ENCODE measurements at places on chromosomes 2 and 18.

DNA sequence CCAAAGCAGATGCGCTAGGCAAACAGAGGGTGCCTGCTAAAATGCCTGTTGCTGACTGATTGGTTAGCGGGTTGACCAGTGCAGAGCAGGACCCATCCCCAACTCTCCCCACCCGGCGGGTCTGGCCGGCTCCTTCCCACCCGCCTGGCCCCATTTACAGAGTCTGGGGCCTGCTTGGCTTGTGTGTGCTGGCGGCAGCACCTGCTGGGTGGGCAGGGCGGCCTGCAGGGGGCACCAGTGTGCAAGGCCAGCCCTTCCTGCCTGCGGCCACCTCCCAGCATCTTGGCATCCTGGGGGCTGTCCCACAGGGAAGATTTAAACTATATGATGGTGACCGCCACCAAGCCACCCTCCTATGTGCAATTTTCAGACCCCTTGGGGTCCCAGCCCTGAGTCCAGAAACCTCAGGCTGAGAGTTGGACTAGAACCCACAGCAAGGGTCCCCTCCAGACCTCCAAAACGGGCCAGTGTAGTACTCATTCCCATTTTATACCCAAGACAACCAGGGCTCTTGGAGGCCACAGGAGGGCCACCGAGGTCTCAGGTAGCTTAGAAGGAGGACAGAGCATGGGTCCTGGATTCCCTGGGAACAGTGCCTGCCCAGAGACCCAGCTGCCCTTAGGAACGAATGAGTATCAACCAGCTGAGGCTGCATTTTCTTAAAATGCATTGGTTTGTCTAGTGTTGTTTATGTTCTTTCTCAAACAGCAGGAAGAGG, 173.6 kb downstream of the SMAD7 start:
- peak; percentile 69 for DNase-seq

GRCh38 chr2:70360661-70361270, 58.9 kb upstream of the FAM136A start:
- no peak for DNase-seq

DNA sequence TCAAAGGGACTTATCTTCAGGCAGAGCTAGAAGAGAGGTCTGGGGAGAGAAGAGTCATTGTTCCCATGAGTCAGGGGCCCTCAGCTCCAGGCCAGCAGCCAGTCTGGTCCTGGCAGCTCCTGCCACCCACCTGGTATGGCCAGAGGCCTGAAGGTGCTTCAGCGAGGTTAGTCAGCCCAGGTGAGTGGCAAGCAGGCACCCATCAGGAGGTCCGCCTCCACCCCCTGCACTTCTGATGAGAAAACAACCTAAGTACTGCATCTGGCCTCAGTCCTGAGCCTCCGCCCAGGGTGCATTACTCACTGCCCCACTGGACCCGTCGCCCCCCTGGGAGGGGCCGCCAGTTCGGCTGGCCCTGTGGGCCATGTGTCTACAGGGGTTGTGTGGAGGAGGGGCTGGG, 130.2 kb downstream of the INHBB start:
- DNase-seq, result no peak

DNA sequence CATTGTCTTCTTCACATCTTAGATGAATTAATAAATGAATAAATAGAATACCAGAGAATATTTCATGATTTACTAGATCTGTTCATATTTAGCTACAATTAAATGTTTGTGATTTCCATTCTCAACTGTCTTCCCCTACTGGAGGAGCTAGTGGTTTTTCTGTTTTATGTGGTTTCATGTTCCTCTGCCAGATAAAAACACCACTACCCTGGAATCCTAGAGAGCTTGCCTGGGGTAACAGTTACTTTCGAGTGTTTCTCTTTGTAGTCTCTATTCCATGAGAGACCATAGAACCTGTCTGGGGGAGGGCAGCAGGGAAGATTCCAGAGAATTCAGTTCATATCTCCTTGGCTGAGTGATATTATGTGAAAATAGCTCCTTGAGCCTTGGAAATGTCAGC, 349.2 kb downstream of the INSIG2 start:
- DNase-seq, result no peak

DNA sequence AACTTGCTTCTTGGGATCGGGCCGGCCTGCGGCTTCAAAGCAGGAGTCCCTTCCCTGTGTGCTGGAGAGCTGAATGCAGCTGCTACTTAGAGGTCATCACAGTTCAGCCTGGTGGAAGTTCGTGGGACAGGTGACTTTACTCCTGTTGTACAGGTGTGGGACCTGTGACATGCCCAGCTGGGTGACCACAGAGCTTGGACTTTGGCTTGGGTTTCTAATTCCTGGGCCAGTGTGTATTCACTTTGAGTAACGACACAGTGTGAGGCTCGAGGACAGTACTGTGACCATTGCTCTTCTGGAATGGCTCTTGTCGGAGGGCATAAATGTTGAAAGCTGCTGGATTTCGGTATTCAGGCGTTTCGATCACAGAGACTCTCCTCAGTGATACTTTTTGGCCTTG, 114.5 kb downstream of the STPG4 start:
- DNase-seq, result no peak

DNA sequence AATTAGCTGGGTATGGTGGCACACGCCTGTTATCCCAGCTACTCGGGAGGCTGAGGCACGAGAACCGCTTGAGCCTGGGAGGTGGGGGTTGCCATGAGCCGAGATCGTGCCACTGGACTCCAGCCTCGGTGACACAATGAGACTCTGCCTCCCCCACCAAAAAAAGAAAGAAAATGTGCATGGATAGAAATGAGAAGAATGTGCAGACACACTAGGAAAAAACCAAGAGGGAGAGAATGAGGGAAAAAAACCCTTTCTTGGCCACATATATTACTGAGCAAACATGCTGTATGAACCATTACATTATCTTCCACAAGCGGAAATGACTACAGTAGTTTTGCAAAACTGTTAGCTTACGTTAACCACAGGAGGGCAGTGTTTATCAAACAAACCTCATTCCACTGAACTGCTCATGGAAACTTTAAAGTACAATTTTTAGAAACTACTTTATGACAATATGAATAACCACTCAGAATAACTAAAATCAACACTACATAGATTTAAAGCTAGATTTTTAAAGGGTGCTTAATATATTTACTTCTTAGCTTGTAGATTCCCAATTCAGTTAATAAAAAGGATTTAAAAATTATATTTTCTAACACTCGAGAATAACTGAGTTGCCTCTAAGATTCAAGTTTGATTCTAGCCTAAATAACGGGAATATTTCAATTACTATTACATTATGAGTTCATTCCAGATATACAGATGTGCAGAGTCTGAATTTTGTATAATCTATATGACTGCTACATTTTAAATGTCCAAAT, 26.4 kb downstream of the ASXL2 start:
- DNase-seq, result peak; percentile 73

GRCh38 chr18:58612315-58613055, 16.4 kb downstream of the ALPK2 start:
- DNase-seq, result no peak

DNA sequence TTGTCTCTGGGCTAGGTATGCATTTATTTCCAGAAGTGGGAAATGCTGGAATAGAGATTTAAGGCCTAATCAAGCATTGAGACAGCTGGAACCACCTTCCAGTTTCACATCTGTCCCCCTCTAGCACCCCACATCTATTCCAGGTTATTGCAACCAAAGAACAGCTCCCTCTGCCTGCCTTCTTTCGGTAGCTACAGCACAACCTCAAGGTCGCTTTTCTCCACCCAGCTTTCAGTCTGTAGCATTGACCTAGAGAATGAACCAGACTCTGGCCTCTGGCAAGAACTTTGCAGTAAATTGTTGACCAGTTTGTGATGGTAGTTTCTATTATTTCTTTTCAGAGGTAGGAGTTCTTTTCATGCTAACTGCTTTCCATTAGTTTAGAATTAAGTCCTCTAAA, 484.2 kb downstream of the DLGAP1 start:
- no peak for DNase-seq

GRCh38 chr18:2826581-2826980, 20.2 kb upstream of the EMILIN2 start:
- DNase-seq, result no peak

DNA sequence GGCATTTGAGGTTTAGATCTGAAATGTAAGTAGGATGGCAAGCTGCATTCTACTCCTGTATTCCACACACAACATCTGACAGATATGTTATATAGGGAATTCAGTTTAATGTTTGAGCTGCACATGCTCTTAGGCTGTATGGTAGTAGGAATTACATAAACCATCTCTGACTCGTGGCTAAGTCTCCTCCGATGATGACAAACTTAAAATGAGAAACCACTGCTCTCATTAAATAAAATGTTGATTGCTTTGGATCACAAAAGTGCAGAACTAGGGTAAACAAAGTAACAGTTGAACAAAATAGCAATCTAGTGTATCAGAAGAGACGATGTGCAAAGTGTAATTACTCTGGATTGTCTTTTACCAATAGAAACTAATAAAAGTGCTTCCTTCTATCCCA, 50.1 kb upstream of the WDR75 start:
- no peak for DNase-seq

- no peak for DNase-seq
Measured at GRCh38 chr2:192948316-192948715, 753.6 kb upstream of the TMEFF2 start.

GRCh38 chr2:239305222-239305575, 95.6 kb downstream of the HDAC4 start:
- no peak for DNase-seq

GRCh38 chr2:166405569-166405926, 29.8 kb upstream of the SCN9A start:
- DNase-seq, result no peak

- no peak for DNase-seq
Measured at GRCh38 chr2:8922431-8922830, 81.1 kb downstream of the MBOAT2 start.

DNA sequence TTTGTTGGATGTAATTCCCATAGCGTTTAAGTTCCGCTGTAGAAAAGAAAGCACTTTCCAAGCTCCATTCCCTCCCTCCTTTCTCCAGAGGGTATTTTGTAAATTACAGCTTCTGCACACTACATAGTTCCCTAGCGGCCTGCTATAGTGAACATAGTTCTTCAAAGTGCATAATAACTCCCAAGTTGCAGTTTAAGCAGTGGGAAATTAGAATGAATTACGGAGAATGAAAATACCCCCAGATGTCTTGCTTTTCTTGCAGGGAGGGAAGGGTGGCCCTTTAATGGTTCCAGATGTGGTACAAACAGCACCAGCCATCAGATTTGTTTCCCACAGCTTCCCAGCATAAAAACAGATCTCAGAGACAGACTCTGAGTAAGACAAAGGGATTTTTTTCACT, 893.9 kb downstream of the SUCLG1 start:
- no peak for DNase-seq

GRCh38 chr2:17638196-17638743, 97.8 kb downstream of the VSNL1 start:
- DNase-seq, result no peak

DNA sequence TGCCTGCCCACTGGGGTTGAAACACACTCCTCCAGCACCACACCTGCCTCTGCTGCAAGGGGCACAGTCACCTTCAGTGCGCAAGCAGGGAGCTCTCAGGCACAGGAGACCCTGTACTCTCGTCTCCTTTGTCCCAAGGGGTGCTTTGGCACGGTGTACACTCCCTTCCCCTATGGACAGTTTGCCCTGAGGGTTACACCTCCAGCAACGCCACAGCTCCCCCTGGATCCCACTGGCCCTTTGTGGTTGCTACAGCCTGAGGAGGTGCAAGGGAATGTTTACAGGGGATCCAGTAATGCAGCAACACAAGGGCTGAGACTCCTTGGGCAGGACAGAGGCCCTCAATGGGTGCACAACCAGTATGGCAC, 45.2 kb upstream of the FAM117B start:
- DNase-seq, result no peak

DNA sequence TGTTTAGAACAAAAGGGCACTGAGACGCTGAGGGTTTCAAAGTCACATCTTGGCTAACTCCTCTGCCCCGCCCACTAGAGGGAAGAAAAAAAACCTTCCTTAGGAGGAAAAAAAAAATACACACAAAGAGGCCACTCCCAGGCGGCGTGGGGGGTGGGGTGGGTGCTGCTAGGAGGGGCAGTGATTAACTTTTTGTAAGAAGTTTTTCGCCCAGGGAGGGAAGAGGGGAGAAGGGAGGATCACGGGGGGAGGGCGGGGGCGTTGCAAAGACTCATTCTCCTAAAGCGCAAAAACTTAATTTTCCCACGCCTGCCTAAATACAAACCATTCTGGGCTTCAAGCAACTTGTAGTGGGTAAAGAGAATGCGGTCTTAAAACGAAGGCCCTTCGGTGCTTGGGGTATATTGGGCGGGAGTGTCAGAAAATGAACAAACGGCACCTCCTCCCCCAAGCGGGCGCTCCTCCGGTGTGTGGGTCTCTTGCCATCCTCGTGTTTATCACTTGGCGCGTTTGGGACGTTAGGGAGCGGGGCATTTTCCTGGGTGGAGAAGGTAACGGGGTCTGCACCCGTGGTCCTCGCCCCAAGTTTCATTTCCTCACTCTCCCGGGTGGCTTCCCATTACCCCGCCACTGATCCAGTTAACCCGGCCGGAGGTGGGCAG, 1.7 kb downstream of the CXCR4 start:
- peak; percentile 87 for DNase-seq

GRCh38 chr2:240244543-240244942, 104.1 kb upstream of the OTOS start:
- DNase-seq, result no peak

GRCh38 chr2:200913654-200914053, 24.5 kb downstream of the NIF3L1 start:
- no peak for DNase-seq

GRCh38 chr2:86807133-86807467, 16.4 kb upstream of the CD8A start:
- DNase-seq, result no peak

DNA sequence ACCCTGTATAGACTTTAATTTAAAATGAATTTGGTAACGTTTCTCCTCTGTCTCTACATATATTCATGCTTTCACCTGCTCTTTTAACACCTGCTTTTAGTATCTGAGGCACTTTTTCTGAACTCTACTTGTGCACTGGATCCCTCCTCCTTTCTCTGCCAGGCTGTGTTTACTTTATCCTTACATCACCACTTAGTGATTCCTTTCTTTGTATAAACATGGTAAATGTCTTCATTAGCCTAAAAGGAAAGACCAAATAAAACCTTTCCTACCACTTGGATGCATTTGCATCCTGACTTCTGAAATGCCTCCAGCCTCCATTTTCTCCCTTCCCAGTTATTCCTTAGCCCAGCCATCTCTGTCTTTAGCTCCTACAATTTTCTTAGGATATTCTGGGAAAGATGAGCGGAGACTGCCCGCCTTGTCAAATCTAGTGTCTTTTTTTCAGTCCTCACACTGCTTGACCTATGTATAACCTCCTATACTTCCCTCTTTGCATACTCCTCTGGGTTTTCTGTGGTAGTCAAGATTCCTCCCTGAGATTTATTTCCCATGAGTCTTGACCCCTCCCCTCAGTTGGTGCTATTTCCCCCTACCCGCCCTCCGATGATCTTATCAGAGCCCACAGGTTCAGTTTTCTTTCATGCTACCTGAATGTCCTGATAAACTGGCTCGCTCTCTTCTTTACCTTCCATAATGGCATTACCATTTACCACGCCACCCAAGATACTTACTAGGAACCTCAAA, 44.8 kb downstream of the REL start:
- DNase-seq, result no peak

- DNase-seq, result no peak
Measured at GRCh38 chr18:11304928-11305327, 155.6 kb upstream of the PIEZO2 start.

GRCh38 chr2:42876326-42876751, 84.0 kb upstream of the HAAO start:
- no peak for DNase-seq

Data from CD4-positive, alpha-beta memory T cell (primary cell).